Immature natural killer cell (primary cell): ENCODE measurements at places on chromosomes 4 and X. TPM values are rescaled to one million over a fixed set of nuclear protein-coding genes. Genes with fewer than 3 reads are reported as not detected.

DNA sequence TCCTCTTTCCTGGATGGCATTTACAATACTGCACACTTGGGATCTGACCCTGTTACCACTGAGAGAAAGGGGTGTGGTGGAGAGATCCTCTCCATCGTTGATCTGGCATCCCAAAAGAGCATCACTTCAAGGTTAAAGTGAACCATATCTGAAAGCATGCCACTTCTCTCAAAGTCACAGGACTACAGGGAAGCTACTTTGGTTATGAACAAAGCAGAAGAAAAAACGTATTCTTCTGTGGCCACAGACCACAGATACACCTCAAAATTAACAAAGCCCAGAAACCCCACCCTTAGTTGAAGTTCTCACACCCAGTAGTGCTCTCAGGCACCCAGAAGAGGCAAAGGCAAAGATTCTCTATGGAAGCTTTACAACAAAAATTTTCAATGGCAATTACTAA, 108.3 kb downstream of the JADE1 start:
- peak; percentile 73 for DNase-seq

Gene RNF150
- not detected for polyA plus RNA-seq

Gene C1QTNF7
- polyA plus RNA-seq, result not detected

GRCh38 chr4:138507522-138507921, 265.4 kb upstream of the SLC7A11 start:
- DNase-seq, result no peak

Gene USP11
- 70.8 TPM for polyA plus RNA-seq

DNA sequence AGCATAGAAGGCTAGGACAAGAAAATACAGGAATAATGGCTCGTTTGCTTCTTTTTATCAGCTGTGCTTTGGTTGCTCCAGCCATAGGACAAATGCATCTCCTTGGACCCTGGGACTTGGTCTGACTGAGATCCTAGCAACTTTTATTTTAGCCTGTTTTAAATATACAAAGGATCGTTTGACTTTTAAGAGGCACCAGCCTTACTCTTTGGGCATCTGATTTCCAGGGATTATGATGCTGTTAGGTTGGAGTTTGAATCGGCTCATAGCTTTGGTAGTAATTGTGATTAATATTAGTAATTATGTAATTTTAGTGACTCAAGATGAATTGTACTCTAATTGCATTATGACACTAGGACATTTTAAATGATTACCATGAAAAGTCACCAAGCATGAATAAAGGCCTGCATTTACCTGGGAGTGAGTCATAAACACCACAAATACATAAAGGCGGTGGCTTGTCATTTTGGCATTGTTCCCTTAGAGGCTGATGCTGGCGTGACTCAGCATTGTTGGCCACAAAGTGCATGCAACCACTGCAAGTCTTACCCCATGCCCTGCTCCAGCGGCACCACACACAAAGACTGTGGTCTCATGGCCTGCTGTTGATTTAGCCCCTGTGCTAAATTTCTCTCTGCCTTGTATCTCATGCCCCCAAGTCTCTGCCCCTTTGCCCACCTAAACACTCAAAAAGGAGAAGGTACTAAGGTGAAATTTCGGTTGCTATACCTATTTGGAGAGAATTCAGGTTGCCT, 12.4 kb downstream of the GPAT3 start:
- DNase-seq, result no peak

Gene GRID2
- polyA plus RNA-seq, result not detected
